ENCODE measurements at places on chromosomes 3 and 15.

- DNase-seq: no peak
These were observed 60.7 kb downstream of the SLC24A1 start for GRCh38 chr15:65682404-65682911.

DNA sequence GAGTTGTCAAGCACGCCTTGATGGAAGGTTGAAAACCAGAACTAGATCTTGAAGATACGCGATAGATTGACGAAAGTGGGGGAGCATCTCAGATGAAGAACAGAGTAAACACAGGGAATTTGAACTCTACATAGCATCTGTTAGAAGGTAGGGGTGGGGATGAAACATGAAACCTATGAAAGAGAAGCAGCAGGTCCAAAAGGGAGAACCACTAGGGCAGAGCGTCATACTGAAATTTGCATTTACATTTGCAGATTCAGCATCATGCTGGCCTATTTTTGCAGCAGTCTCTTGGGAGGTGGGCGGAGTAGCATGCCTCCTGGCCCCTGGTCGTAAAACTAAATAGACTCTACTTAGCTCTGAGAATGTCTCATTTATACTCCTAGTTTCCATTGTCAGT, 46.1 kb upstream of the RASGRP1 start:
- DNase-seq: peak; percentile 60

DNA sequence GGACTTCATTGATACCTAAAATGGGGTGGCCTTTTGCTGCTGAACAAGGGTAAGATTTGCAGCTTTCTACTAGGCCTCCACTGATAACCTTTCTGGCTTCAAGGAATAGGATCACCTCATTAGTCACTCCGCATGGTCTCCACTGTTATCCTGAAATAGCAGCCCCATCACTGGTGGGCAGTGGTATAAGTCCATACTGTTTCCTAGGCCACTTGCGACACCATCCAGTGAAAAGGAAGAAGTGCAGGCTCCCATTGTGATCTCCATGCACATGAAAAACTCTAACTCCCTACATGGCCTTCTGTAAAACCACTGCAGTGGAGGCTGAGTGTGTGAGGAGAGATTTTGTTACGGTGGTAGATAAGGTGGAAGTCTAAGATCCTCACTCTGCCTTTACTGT, 1455.9 kb downstream of the SI start:
- DNase-seq: no peak

DNA sequence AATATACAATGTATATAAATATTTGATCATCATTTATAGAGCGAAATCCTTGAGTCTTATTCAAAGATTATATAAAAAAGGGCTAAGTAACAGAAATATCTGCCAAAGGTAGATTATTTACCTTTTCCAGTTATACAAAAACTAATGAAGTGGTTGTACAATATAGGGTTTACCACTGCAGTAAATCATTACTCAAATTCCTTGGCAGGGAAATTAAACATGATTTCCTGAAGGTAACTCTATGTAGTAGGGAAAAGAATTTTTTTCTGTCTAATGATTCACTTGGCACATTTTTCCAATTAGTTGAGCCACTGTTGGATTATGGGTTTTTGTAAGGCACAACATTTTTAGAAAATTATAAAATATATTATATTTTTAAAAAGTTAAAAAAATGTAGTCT, 129.6 kb downstream of the NR2F2 start:
- no peak for DNase-seq

DNA sequence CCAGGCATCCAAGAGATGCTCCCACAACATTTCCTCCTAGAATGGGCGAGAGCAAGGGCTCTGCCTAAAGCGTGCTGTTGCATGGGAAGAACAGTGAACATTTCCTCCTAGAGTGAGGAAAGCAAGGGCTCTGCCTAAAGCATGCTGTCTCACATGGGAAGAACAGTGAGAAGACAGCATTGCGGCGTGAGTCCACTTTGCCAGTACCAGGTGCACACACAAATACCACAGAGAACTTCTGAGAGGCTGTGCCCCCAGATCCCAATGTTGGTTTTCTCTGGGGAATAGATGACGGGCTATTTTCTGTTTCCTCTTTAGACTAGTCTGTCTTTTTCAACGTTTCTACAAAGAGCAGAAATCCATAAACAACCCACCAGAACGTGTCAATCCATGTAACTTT, 142.9 kb downstream of the LRRK1 start:
- DNase-seq: no peak

- no peak for DNase-seq
These were observed 157.8 kb downstream of the IL1RAP start for GRCh38 chr3:190671658-190672057.

DNA sequence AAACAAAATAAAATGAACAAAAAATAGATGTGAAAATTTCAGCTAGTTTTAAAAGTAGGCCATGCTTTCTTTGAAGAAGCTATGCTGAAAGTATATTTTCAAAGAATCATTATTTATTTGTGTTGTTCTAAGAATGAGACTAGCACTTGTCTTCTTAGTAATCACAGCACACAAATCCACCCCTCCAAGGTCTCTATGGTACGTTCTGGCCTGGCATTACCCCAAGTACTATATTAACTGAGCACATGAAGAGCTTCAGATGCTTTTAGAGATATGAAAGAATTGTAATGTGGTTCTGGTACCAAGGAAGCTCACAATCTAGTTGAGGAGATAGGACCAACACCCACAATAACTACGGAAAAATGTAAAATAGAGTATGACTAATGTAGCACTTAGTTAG, 416.5 kb downstream of the PLCL2 start:
- DNase-seq: no peak

DNA sequence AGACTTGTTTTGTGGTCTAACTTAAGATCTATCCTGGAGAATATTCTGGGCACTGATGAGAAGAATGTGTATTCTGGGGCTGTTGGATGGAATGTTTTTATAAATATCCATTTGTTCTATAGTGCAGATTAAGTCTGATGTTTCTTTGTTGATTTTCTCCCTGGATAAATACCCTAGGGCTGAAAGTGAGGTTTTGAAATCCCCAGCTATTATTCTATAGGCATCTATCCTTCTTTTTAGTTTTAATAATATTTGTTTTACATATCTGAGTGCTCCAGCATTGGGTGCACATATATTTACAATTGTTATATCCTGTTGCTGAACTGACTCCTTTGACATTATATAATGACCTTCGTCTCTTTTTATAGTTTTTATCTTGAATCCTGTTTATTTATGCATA, 42.9 kb downstream of the GALK2 start:
- no peak for DNase-seq

- DNase-seq: no peak
These were observed 301.8 kb upstream of the SEMA6D start for GRCh38 chr15:47415539-47415971.

DNA sequence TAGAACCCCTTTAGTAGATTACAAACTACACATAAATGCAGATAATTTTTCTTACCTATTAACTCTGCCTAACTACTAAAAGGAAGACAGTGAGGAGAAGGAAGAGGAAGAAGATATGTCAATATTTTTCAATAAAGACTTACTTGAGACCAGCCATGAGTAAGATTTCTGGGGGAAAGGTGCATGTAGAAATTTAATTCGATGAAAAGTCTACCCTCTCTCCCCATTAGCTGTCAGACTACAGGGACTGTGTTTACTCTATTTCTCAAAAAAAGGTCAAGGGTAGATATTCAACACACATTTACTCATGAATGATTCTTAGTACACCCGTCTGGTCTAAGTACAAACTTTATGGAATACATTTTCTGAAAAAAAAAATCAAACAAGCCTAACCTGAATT, 6.8 kb downstream of the TSPAN3 start:
- no peak for DNase-seq

DNA sequence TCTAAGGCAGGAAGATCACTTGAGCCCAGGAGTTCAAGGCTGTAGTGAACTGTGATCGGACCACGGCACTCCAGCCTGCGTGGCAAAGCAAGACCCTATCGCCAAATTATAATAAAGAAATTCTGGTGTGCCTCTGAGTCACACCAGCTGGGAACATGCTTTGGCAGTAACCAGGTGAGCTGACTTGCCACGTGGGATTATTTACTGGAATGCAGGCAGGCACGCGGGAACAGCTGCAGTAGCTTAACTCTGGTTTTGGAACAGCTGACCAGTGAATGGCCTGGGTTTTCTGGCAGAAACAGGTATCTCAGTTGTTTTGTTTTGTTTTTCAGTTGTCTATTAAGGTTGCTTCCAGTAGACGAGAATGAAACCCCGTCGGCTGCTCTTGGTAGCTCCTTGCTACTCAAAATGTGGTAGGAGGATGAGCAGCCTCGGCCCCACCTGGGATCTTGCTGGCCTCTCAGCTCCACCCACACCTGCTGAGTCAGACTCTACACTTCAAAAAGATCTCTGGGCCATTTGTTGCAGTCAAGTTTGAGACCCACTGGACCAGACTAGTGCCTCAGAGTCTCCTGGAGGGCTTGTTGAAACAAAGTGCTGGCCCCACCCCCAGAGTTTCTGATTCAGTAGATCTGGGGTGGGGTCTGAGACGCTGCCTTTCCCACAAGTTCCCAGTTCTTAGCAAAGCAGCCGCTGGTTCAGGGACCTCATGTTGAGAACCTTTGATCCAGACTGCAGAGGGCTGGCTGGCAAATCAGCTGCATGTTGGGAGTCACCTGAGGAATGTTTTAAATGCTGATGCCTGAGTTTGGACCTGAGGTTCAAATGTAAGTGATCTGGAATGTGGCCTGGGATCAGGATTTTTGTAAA, 26.6 kb downstream of the IDH2 start:
- DNase-seq: peak; percentile 37

GRCh38 chr3:197178998-197179397, 119.4 kb downstream of the DLG1 start:
- no peak for DNase-seq

- DNase-seq: no peak
These were observed 1.6 kb upstream of the SUCNR1 start for GRCh38 chr3:151871639-151872468.

GRCh38 chr15:80449825-80450224, 45.6 kb downstream of the ARNT2 start:
- no peak for DNase-seq

DNA sequence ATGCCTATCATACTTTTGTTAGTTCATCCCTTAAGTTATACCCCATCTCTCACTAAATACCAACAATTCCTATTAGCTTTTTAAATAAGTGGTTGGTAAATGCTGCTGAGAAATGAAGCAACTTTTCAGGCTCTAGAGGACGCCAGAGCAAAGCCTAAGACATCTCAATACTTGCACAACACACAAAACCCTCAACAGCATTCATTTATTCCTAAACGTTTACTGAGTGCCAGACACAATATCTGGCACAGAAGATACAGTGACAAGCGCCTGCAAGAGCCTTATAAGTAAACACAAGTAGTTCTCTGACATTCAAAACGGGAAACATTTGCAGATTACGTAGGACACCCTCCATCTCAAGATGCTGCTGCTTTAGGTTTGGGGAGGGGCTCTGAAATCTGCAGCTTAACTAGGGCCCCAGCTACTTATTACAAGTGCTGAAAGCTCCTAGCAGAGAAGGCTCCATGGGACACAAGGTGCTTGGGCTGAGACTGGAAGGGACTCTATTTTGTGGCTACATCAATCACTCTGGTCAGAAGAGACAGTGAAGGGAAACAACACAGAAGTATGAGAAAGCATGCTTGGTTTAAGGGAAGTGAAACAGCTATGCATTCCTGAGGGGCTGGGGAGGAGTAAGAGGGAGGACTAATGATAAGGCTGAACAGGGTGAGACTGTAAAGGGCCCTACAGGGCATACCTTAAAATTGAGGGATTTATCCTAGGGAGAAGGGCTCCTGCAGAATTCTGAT, 311.3 kb downstream of the PLCL2 start:
- DNase-seq: no peak

DNA sequence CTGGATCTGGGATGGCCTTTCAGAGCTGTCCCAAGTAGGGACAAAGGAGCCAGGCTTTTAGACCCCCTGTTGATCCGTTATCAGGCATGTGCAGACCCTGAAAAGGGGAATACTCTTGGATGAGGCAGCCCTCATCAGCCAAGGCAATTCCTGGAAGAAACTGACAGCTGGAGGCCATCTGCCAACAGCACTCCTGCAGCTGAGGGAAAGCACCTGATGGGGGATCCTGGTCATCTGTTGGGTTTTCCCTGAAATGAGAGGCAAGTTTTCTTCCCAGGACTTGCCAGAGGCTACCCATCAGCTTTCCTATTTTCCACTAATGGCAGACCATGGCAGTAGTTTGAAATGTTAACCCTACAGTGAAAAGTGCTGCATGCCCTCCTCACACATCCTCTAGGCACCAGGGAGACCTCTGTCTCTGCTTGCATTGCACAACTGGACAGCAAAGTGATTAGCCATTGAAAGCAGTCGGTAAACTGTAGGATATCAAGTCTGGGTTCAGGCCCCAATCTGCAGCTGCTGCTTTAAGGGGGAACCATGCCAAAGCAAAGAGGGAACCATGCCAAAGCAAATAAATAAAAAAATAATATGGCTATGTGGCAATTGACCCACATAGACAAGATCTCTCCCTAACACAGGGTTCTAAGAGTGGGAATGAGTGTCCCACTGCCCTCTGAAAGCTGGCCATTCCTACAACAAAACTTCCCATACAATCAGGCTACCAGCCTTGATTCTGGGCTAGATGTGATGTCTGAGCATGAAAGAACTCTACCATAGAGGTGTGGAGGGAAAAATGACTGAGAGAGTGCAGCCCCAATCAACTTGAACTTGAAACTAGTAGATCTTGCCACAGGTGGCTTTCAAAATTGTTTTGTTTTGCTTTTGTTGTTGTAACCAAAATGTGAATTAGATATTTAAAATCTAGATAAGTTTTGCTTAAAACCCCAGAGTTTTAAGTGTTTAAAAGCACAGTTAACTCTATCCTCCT, 232.0 kb upstream of the STT3B start:
- no peak for DNase-seq

GRCh38 chr15:72271895-72272212, 500 bp downstream of the PARP6 start:
- DNase-seq: no peak

DNA sequence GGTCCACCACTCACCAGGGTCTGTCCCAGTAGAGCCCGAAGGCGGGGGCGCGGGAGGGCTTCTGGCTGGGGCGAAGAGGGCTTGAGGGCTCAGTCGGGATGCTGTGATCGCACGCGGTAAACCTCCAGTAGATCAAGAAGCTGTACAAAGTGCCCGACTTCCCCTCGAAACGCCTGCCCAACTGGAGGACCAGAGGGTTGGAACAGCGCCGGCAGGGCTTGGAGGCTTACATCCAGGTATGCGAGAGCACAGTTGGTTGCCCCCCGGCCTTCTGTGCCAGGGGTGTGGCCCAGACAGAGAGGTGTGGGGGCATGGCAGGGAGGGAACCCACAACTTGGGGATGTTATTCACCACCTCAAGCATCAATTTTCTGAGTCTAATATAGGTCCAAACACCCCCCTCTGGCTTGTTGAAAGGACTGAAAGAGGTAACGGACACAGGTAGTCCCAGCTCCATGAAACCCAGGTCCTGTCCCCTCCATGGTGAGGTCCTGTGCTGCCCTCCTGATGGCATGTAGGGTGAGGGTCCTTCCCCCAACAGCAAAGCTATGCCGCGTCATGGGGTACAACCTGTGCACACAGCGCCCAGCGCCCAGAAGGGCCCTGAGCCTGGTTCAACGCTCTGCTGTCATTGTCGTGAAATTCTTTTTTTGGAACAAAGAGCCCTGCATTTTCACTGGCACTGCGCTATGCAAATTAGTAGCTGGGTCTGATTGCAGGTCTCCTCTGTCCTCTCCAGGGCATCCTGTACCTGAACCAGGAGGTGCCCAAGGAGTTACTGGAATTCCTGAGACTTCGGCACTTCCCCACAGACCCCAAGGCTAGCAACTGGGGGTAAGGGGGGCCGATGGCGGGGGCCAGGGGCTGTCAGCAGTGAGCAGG, 1.2 kb downstream of the SNX22 start:
- DNase-seq: no peak
